ENCODE measurements at places on chromosomes 5 and 9.

GRCh38 chr5:178640331-178641045 lies 13.6 kb upstream of the CLK4 start:
- no peak for DNase-seq

DNA sequence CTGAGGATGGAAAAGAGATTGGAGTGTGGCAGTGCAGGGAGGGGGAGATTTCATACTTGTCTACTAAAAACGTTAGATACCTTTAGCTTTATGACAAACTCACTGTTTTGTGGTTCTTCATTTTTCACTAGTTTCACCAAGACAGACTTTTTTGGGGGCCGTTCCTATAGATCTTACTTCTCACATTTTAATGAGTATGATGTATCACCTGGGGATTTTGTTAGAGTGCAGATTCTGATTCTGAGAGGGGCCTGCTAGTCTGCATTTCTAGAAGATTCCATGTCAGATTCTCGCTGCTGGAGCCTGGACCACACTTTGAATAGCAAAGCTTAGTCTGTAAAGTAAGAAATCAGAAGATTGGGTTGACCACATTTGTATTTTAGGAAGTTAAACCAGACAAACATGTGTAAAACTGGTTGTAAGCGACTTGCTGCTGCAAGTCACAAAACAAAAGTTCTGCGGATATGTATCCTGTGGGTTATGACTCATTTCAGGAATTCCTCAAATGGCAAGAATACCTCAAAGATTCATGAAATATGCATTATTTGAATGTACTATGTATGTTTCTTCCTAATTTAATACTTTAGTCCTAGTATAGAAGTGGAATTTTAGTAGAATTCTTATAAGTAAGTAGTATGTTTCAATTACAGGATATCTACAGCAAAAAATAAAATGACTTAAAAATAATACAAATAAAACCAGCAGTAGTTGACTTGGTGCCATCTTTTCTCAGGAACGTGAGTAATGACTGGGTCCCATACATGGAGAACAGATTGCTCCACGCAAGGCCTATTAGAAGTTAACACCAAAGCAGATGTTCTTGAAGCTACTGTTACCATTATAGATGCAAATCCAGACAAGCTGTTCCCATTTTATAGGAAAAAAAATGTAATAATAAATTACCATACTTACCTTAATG lies 27.8 kb downstream of the NFIL3 start:
- no peak for DNase-seq

DNA sequence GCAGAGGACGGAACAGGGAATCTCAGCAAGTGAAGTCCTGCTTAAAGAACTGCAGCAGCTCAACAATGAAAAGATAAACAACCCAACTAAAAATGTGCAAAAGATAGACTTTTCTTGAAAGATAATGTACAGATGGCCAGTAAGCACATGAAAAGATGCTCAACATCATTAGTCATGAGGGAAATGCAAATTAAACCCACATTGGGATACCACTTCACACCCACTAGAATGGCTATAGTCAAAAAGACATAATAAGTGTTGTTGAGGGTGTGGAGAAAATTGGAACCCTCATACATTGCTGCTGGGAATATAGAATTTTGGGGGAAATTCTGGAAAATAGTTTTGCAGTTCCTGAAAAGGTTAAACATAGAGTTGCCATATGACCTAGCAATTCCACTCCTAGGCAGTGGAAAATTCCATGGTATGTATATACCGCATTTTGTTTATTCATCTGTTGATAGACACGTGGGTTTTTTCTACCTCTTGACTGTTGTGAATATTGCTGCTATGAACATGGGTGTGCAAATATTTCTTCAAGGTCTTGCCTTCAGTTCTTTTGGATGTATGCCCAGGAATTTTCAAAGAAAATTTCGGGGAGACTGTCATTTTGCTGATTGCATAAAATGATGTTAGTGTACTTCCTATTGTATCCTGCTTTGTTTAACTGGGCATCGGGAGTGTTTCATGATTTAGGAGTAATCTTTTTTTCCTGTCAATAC lies 7.2 kb downstream of the CNOT8 start:
- DNase-seq: no peak

DNA sequence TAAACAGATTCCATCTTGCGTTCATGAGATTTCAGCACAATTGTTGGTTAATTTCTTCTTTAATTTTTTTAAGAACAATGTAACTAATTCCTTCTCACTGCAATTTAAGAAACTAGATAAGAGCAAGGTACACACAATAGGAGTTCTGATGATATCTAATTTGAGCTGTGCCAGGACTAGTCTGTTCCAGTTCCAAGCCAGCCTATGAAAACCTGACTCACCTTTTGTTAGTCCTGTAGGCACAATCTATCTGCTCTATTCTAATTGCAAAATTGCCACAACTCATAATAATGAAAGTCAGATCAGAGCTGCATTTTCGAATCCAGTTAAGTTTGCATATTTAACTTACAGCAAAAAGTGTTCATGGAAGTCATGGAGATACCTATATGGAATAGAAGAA lies 494.1 kb upstream of the TUSC1 start:
- no peak for DNase-seq

DNA sequence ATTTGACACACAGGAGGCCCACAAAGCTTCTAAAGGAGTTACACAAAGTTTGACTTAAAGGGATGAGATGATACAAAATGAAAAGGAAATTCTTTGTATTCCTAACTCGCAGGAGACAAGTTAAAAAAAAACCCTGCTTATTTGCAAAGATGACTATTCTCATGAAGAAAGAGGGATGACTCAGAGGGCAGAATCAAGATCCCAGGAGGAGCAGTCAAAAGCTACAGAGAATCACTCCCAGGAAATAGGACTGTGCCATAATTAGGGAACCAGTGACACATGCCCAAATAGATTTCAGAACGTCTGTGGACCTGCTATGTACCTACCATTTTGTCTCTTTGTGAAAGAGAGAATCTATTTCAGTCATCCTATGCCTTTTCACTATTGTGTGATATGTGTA lies 103.5 kb upstream of the ARRDC3 start:
- DNase-seq: no peak

DNA sequence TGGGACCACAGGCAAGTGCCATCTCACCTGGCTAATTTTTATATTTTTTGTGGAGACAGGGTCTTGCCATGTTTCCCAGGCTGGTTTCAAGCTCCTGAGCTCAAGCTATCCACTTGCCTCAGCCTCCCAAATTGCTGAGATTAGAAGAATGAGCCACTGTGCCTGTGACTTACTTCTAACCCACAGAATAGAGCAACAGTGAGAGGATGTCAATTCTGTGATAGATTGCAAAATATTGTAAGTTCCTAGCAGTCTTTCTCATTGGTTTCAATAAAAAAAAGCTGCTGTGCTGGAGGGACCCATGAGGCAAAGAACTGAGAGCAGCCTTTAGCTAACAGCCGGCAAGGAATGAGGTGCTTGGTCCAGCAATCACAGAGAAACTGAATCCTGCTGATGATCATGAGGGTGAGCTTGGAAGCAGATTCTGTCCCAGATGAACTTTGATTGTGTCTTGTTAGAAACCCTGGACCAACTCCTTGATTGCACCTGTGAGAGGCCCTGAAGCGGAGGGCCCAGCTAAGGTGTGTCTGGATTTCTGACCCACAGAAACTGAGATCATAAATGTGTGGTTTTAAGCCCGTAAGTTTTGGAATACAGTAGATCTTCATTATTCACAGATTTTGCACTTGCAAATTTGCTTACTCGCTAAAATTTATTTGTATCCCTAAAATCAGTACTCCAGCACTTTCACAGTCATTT lies 149.7 kb downstream of the GCNT1 start:
- DNase-seq: no peak

All from activated naive CD8-positive, alpha-beta T cell treated with anti-CD3 and anti-CD28 coated beads, Interleukin-2, amount 50 U/mL, for 16 hours (primary cell).